ENCODE measurements at places on chromosomes 13 and 19. TPM values are rescaled to one million over a fixed set of nuclear protein-coding genes. Genes with fewer than 3 reads are reported as not detected.
A peak's percentile ranks its signal among the peaks of the same experiment; 100 is the strongest.

- DNase-seq: no peak
Measured at GRCh38 chr13:110557610-110558305, 3.8 kb downstream of the RAB20 start.

DNA sequence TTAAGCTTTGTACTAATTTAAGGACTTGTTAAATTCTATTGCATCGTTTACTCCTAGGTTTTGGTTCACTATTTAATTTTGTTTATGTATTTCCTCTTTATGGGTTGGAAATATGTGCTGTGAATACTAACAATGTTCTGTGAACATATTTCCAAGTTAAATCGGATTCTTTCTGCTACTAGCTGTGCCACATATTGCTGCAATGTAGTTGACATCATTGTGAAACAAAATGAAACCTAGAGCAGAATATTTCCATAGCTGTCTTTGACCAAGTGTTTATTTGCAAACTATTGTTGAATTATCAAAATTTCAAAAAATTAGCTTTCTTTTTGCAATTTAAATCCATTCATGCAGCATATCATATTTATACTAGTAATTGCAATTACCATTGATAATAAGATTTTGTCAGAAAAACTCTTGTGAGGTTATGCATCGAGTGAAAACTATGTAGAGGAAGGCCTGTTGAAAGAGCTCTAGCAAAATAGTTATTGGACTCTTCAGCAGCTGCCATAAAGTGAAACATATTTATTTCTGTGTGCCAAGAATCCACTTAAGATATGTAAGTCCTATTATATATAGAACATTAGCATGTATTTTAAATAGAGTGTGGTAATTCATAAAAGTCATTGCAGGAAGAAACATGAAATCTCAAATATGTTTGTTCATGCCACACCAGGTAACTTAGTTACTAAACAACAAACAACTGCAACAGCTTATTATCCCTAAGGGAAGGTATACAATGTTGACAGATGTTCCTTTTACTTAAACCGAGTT, 575.1 kb downstream of the SLITRK6 start:
- DNase-seq: peak; percentile 35

PPFIA3 gene
- polyA plus RNA-seq: 7.8 TPM

ARGLU1 gene
- 140 TPM for polyA plus RNA-seq

DNA sequence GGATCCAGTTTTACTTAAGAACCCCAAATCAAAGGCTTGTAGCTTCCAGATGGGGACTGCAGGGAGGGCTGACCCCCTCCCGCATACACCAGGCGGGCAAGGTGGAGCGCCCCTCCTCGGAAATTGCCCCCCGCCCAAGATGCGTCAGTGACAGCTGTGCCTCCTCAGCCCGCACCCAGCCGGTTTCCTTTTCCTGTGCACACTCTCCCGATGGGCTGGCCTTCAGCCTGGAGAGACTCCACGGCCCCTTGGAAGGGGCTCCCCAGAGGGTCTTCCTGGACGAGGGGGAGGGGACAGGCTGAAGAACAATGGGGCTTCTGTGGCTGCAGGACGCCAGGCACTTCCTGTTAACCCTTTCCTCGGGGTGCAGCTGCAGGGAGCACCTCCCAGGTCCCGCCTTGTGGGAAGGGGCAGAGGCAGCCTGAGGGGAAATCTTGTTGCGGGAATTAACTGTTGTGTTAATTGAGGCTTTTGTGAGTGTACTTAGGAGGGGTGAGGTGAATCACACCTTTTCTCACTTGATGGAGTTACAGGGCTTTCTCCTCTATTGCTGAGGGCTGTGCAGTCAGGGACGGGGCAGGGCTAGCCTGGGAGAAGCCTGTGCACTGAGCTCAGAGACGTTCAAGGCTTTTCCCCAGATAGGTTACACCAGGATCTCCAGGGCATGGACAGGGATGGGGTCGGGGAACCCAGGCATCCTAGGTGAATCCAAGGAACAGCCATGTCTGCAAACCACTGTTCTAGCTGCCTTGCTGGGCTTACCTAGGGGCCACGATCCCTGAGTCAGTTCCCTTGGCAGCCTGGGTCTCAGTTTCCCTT, 14.3 kb downstream of the IER2 start:
- no peak for DNase-seq

PSG6 gene
- polyA plus RNA-seq: 0.16 TPM

POU2F2 gene
- 1.3 TPM for polyA plus RNA-seq

GRCh38 chr19:11247391-11247790, 8.0 kb downstream of the ANGPTL8 start:
- no peak for DNase-seq

DKKL1 gene
- polyA plus RNA-seq: 2.4 TPM

HNRNPM gene
- 170 TPM for polyA plus RNA-seq

DNA sequence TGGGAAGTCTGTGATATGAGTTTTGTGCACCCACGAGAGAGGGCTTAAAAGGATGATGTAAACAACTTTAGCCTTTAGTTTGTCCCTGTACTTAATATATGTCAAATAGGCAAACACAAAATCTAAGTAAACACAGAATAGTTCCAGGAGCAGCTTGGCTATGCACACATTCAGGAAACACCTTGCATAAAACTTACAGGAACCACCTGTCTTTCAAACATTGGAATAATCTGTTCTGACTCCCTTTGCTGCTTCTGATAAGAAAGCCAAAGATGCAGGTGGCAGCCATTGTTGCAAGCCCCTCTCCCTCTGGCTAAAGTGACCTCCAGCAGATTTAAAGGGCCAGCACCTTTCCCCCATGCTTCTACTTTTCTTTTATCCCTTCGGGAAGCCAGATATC, 4.7 kb downstream of the EEF1AKMT1 start:
- DNase-seq: no peak

IGFL3 gene
- polyA plus RNA-seq: not detected

- no peak for DNase-seq
Measured at GRCh38 chr19:45153339-45154063, 7.3 kb downstream of the NKPD1 start.

GRCh38 chr13:87940776-87941175, 269.6 kb downstream of the SLITRK5 start:
- DNase-seq: no peak

SERP2 gene
- polyA plus RNA-seq: 5.4 TPM

ZNF493 gene
- 15.1 TPM for polyA plus RNA-seq

IL12RB1 gene
- polyA plus RNA-seq: 0.35 TPM

LGALS13 gene
- polyA plus RNA-seq: 0.25 TPM

- peak; percentile 91 for DNase-seq
Measured at GRCh38 chr19:35124098-35125060, 8.8 kb downstream of the FXYD3 start.

DNA sequence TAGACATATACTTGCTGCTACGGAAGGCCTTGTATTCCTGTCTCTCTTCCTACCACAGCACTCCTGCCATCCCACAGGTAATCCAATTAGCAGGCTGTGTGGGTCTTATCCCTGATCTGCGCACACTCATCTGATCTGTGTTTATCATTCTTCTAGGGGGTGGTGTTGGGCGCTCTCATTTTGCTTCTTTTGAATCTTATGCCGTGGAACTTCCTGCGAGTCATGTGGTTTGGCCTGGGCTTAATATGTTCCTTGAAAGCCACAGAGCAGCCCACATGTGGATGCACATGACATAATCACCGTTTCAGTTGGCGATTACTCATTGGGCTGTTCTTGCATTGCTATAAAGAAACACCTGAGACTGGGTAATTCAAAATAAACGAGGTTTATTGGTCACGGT, 7.5 kb downstream of the RASA3 start:
- DNase-seq: no peak

SMIM24 gene
- 0.22 TPM for polyA plus RNA-seq

DLEU7 gene
- polyA plus RNA-seq: 0.16 TPM

MBD3L3 gene
- not detected for polyA plus RNA-seq

DNA sequence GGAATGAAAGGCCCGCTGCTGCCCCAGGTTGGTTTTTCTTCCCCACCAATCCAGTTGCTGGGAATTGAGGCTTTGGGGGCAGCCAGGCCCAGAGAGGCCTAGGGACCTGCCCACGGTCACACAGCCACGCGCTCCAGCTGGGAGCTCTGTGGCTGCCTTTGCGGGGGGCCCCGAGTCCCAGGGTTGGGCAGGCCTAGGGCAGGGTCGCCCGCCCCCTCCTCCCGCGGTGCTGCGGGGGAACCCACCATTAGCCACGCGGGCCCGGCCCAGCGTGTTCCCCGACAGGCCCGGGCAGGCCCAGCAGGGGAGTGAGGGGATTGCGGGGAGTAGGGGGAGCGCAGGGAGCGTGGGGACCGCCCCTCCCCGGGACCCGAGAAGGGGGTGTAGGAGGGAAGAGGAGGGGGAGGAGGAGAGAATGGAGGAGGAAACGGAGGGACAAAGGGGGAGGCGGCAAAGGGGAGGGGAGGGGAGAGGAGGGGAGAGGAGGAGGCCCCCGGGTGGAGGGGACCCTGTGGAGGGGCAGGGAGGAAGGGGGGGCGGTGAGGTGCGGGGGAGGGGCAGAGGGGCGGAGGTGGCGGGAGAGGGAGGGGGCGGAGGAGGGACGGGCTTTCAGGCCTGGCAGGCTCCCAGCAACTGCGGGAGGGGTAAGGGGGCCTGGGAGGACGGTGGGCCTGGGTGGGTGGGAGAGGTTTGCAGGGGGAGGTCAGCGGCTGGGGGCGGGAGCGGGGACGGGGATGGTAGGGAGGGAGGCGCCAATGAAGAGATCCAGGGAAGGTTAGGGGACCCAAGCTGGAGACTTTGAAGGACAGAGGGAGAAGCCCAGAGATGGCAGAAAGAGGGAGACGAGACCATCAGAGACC, 12.9 kb upstream of the TLE2 start:
- DNase-seq: no peak

DNA sequence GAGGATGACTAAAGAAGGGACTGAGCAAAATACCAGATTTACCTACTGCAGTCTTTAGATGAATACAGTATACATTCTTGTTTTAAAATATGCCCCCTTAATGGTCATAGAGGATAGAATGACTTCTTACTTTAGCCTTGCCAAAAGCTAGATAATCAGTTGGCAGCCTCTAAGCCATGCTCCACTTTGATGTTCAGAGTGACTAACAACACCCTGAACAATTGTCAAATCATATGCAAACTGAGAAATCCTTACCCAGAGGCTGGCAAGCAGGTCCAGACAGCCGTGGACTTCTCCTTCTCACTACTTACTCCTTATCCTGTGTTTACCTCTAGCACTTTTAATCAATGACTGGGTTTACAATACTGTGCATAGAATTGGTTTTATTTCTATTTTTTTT, 23.6 kb upstream of the PHF11 start:
- DNase-seq: no peak

DNA sequence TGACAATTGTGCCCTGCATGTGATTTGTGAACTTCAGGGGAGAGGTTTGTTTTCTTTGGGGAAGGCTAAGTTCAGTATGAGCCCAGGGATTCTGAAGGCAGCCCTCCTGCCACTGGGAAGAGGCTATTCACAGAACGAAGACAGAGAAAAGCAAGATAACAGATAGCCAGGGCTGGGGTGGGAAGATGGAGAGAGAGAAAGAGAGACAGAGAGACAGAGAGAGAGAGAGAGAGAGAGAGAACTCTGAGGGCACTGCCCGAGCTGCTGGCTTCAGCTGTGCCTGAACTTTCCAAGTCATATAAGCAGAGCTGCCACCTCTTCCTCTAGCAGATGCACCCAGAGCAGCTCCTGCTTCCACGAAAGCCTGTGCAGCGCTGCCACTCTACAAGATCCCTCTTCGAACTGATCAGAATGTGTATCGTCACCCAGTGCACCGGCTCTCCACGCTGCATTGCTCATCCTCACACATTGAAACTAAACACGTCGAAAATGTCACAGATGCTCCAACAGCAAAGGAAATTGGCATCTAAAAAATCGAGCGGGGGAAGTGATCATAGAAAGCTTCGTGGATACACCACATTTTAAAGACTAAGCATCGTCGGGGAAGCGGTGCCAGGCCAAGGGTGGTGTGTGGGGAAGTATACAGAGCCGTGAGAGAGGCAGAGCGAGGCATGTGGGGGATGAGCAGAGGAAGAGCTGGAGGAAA, 81.8 kb upstream of the SIAH3 start:
- no peak for DNase-seq

CADM4 gene
- 7.0 TPM for polyA plus RNA-seq

GSX1 gene
- polyA plus RNA-seq: not detected

KLK14 gene
- 0.34 TPM for polyA plus RNA-seq

DNA sequence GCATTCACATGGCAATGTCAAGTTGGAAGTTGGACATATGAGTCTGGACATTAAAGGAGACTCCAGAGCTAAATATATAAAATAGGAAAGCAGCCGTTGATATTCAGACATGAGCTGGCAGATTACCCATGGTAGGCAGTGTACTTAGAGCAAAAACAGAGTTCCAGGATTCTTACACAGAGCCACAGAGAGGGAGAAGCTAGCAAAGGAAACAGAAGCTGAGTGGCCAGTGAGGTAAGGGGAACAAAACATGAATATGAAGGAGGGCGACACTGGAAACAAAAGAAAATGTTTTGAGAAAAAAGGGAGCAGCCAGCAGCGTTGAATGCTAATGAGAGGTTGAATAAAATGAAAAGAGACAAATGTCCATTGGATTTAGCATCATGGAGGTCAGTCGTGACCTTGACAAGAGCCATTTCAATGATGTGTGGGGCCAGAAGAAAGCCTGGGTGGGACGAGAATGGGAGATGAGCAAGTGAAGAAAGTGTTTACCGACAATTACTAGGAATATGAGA, 198.4 kb downstream of the POU4F1 start:
- DNase-seq: no peak

- no peak for DNase-seq
Measured at GRCh38 chr13:100513987-100514670, 74.5 kb downstream of the GGACT start.

URAD gene
- not detected for polyA plus RNA-seq

GRCh38 chr19:15074371-15074770, 7.6 kb upstream of the OR1I1 start:
- no peak for DNase-seq

DNA sequence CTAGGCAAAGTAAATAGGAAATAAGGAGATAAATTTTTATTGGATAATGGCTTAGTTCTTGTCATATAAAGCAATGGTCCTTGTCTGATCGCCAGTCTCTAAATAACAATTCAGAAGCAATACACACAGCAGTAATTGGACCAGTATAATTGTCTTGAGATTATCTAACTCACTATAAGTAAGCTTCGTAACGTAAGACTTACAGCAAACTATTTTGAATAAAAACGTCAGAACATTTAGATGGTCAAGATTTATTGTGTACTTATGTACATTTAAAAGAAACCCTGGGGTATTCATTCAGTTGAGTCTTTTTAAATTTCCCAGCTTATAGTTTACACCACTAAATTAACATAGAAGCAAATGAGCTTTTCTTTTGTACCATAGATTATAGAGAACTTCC, 20.2 kb upstream of the TRPC4 start:
- DNase-seq: no peak

GRCh38 chr19:291006-291521, at the start of gene PLPP2:
TSS of gene PLPP2 (minus strand) at chr19:291403. CDS start at chr19:291336, 67 bp downstream.
- DNase-seq: no peak

EDDM13 gene
- 1.8 TPM for polyA plus RNA-seq

RPL18A gene
- polyA plus RNA-seq: 2,721 TPM

SPPL2B gene
- 45.2 TPM for polyA plus RNA-seq

GRCh38 chr13:57128909-57129308, 11.8 kb upstream of the PRR20A start:
- no peak for DNase-seq

ZNF729 gene
- polyA plus RNA-seq: 0.06 TPM

AP2A1 gene
- polyA plus RNA-seq: 56.3 TPM
